ENCODE measurements at places on chromosomes 5 and 9.

- DNase-seq = no peak
Observed at GRCh38 chr9:33524306-33524947, 376 bp downstream of the ANKRD18B start.

DNA sequence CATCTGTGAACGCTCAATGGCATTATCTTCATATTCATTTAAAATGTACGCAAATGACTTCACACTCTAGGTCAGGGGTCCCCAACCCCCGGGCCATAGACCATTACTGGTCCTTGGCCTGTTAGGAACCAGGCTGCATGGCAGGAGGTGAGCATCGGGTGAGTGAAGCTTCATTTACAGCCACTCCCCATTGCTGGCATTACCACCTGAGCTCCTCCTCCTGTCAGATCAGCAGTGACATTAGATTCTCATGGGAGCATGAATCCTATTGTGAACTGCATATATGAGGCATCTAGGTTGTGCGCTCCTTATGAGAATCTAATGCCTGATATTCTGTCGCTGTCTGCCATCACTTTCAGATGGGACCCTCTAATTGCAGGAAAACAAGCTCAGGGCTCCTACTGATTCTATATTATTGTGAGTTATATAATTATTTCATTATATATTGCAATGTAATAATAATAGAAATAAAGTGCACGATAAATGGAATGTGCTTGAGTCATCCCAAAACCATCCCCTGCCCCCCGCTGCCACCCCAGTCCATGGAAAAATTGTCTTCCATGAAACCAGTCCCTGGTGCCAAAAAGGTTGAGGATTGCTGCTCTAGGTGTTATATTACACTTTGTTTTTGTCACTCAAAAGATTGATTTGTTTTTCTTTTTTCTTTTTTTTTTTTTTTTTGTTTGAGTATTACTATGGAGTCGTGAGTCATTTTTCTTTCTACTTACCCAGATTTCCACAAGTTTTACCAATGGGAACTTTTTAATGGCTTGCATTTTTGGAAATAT is 127.2 kb downstream of the DOCK8 start:
- no peak for DNase-seq

GRCh38 chr5:59673438-59674058 is 220.0 kb downstream of the PDE4D start:
- DNase-seq = no peak

GRCh38 chr9:21936161-21936560 is 58.0 kb downstream of the CDKN2A start:
- DNase-seq = no peak

- DNase-seq = no peak
Observed at GRCh38 chr5:115949096-115949495, 13.2 kb upstream of the LVRN start.

GRCh38 chr5:169954786-169955185 is 25.5 kb downstream of the INSYN2B start:
- no peak for DNase-seq

GRCh38 chr5:122442938-122443337 is 130.9 kb downstream of the SNCAIP start:
- no peak for DNase-seq

DNA sequence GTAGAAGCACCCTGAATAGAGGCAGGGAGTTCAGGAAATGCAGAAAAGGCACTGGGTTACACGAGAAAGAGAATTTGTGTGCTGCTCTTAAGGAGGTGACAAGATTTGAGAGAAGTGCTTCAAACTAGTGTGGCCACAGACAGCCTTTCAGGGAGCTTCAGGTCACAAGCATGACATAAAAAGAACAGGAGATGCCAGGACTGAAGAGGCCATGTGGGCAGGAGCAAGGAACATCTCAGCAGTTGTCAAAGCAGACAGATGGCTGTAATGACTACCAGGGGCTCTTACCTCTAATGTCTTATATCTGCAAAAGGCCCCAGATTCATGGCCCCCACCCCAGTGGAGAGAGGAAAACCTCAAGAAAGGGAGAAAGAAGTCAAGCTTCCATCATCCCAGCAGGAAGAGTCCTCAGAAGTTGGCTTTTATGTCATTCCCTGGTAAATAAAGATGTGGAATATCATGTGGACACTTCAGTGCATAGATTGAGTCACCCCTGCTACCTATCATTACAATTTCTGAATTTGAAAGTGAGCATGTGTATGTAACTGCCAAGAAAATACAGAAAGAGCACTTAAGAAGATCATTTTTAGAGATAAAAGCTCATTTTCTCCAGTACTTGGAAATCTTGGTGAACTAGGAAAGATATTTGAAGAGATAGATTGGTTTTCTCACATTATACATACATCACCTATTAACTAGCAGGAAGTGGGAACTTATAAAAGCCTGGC is 214.4 kb upstream of the RORB start:
- no peak for DNase-seq

GRCh38 chr5:131515348-131515747 is 119.7 kb downstream of the RAPGEF6 start:
- DNase-seq = no peak

DNA sequence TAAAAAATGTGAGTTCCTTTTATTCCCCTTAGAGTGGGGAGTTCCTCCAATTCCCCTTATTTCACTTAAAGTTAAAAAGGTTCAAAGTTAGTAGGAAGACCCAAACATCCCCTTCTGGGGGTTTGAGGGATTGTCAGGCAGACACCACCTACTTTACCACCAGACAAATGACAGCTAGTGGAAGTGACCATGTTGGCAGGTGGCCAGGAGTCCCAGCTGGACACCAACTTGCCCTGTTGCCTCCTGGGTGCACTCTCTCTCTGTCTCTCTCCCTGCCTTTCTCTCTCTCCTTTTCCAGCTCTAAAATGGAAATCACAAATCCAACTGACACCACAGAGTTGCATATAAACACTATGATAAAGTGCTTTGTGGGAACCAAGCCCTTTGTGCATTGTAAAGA is 307.7 kb upstream of the TLE4 start:
- DNase-seq = no peak

GRCh38 chr5:160023007-160023907 is 14.3 kb downstream of the TTC1 start:
- no peak for DNase-seq

GRCh38 chr9:114055061-114055460 is 23.0 kb downstream of the AMBP start:
- DNase-seq = no peak

DNA sequence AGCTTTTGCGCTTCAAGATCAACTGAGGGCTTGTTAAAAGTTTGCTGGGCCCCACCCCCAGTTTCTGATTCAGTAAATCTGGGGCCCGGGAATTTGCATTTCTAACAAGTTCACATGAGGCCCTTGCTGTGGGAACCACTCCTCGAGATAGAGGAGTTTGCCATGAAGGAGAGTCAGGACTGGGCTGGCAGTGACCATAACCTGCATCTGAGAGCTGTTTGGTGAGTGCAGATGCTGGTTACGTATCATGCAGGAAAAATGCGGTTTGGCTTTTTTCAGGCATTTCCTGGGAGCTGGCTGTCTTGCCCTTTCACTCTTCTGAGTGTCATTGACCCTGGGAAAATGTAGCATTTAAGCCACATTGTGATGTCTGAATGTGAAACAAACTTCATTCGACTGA is 9.4 kb upstream of the ANGPTL2 start:
- no peak for DNase-seq

- no peak for DNase-seq
Observed at GRCh38 chr5:57513785-57514184, 31.2 kb upstream of the ACTBL2 start.

GRCh38 chr9:82604947-82605656 is 457.8 kb downstream of the RASEF start:
- no peak for DNase-seq

GRCh38 chr5:56247592-56247991 is 14.5 kb upstream of the ANKRD55 start:
- DNase-seq = no peak

DNA sequence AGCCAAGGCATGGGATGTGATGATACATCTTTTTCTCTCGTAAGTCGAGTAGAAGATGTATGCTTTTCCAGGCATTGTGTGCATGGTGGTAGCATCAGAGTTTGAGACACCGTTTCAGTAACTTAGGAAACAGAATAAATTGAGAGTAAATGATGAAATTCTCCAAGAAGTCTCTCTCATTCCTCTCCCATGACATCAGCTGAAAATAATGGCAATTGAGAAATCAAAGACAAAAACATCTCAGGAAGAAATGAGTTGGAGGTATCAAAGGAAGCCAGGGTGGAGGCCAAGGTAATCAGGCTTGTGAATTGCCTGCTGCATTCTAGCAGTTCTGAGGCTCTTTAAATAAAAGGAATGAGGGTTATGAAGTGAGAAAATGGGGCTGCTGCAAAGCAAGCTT is 53.9 kb downstream of the SGCD start:
- no peak for DNase-seq

- no peak for DNase-seq
Observed at GRCh38 chr9:91332546-91333231, 29.0 kb downstream of the AUH start.

DNA sequence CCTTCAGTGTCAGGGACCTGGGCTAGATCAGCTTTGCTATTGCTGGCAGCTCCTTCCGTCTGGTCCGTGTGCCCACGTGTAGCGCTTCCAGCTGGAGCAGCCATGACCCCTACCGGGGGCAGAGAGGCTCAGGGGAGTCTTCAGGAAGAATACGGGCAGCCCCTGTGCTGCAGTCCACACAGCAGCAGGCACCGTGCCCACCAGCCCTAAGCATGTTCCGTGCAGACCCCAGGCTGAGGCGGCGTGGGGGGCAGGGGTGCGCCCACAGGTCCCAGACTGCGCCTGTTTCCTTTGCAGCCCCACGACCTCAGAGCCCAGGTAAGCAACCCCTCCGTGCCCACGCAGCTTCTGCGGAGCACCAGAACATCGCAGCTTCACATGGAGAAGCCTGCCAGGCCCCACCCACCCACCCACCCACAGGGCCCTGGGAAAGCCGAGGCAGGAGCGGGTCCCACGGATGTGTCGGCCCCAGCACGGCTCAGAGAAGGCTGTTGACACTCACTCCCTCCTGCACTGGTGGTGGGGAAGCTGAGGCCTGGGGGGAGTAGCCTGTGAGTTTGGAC is 83.1 kb downstream of the KCNT1 start:
- no peak for DNase-seq

- DNase-seq = no peak
Observed at GRCh38 chr9:137220317-137221094, 1.5 kb downstream of the RNF208 start.

DNA sequence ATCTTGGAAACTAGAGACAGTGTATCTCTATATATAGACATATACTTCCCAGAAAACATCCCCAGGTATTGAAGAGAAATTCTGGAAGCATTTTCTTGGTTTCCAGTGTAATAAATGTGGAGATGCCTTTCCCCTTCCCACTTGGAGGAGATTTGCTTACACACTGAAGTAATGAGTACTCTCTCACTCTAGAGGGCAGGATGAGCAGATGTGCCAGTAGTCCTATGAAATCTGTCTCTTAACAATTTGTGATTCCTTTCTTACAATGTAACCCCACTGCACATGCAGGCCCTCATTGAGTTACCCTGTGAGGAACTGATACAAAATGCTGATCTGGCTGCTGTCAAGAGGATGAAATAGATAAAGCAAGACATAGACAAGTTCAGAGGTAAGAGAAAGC is 567.2 kb downstream of the SLCO4C1 start:
- no peak for DNase-seq

GRCh38 chr9:89002987-89003386 is 11.7 kb downstream of the S1PR3 start:
- no peak for DNase-seq

GRCh38 chr5:165497707-165498106 is 1992.3 kb downstream of the MAT2B start:
- no peak for DNase-seq

DNA sequence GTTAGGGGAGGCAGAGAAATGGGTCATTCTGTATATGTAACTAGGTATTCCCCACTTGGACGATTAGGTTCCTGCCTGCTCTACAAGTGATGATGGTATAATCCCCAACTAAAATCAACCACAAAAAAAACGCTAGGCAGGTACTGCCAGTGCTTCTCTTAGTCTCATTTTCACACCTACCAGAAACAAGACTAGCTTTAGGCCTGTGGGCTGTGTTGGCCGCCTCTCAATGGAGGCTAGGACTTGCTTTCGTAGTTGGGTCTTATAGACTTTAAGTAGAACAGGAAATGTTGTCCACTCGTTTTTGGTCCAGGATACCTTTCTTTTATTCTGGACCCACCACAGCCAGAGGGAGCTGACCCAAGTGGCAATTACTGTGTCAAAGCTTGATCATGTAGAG is 111.8 kb downstream of the UNC13B start:
- DNase-seq = no peak

DNA sequence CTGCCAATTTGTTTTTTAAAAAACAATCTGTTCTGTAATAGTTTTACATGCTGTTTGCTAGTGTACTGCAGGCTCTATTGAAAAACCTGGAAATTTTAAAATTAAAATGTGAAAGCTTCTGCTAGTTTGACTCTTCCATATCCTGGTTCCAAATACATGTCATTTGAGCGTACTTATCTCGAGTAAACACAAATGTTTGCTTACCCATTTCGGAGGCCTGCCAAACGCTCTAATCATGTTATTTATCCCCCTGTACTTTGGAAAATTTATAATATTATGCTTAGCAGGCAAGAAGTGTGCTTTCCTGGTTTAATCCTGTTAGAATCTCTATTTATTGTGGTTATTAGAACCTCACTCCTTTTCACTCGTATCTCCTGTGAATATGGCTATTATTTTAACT is 476.8 kb upstream of the CYLC2 start:
- no peak for DNase-seq

DNA sequence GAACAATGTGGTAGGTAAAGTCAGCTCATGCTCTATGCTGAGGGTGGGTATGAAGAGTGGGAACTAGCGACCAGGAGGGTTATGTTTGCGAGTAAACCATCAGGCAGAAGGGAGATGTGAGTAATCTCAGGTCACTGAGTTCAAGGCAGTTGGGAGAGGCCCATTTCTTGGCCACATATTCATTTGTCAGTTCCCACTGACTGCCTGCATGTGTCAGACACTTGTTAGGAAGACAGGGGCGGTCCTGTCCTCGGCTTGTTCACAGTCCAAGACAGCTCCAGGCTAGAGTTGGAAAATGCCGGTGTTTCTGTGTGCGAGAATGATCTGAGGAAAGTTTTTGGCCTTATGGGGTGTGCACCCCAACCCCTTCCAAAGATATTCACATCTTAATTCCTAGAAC is 48.6 kb upstream of the GDNF start:
- DNase-seq = no peak

DNA sequence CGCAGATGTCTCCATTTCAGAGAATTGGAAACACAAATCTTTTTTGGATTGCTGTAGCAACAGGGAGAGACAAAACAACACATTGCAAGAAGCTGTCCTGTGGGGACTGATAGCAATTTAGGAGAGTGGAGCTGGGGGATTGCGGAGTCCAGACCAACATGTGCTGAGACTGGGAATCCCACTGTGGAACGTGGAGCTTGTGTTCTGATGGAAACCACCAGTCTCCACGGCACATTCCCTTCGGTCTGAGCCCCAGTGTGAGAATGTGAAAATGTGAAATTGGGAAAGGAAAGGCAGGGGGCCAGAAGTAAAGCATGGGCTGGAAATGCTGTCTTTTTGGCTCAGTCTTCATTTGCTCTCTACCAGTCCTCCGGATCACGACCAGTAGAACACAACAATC is 348.8 kb upstream of the TNC start:
- DNase-seq = no peak

- DNase-seq = no peak
Observed at GRCh38 chr5:78647351-78647818, 1.2 kb downstream of the LHFPL2 start.
